ENCODE measurements at places on chromosomes 1 and 21.

DNA sequence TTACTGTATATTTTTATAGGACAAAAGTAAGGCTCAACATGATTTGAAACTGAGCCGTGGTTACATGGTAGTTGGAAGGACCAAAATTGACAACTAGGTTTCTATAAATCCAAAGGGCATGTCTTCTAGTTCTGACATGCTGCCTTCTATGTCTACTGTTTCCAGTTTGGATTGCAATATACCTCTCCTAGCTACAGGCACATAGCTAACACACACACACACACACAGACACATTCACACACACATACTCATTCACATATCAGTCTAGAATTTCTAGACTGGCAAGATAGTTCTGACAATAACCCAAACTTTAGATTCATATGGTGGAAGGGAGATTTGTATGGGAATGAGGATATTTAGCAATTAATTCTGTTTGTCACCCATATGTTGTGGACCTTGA is 544.8 kb upstream of the CAMK1G start:
- DNase-seq = no peak

DNA sequence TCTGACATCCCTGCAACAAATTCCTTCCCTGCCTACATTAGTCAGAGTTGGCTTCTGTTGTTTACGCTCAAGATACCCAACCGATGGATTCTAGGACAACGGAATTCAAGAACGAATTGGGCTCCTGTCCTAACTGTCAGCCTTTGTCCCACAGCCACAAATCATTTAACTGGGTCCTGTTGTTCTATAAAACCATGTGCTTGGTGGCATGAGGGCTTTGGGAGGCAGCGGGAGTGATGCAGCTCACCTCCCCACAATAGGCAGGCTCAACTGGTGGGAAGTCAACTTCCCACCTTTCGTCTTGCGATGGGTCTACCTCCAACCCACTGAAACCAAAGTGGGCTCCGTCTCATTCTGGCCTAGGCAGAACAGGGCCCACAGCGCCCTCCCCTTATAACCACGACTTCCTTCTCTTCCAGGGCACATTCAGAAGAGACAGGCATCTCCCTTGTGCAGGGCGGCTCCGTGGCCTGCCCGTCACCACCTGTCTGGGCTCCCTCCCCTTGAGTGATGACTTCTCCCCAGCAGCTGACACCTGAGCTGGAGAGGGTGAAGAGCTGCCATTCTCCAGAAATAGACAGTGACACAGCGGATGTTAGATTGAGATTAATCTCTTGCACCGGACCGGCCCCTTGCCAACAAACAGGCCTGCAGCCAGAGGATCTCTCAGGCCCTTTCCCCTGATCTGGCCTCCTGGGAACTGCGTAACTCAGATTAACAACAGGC is 26.5 kb downstream of the LRRC38 start:
- no peak for DNase-seq

GRCh38 chr1:170274131-170274501 is 128.4 kb downstream of the NTMT2 start:
- DNase-seq = no peak

GRCh38 chr1:167720965-167721616 is 691 bp upstream of the MPZL1 start:
- no peak for DNase-seq

GRCh38 chr1:88698764-88699163 is 14.7 kb downstream of the PKN2 start:
- no peak for DNase-seq

DNA sequence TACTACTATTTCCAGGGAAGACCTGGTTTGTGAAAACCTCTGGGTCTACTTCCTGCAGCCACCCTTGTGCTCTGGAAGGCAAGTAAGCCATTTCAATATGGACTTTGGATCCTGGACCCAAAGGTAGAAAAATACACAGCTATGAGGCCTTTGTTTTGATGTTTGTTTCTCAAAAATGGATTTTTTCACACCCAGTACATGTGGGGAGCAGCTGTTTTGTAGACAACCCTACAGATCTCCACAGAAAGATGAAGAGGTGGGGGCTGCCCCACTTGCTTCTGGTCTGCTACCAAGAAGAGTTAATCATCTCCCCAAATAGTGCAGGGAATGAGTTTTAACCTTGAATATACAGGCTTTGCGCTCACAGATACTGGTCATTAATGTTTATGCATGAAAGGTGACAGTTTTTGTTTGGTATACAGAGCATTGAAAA is 29.2 kb downstream of the ZNF281 start:
- peak; percentile 6 for DNase-seq

DNA sequence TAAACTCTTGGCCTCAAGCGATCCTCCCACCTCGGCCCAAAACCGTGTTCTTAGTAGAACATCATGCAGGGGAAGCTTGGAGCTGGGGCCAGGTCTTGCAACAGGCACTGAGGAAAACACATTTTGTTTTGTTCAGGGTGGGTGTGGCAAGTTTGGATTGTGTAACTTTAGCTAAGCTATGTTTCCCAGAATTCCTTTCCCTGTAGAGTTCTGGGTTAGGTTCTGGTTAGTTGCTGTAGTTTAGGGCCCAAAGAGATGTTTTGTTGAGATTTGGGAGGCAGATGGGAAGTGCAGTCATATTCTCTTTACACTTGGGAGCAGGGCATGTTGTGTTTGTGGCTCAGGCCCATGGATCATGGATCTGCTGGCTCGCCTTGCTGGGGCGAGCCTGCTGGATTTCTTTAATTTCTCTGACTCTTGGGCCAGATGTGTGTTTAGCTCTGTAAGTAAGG is 24.0 kb downstream of the PLA2G5 start:
- no peak for DNase-seq

GRCh38 chr1:206899717-206900116 is 2.5 kb downstream of the IL24 start:
- DNase-seq = no peak

DNA sequence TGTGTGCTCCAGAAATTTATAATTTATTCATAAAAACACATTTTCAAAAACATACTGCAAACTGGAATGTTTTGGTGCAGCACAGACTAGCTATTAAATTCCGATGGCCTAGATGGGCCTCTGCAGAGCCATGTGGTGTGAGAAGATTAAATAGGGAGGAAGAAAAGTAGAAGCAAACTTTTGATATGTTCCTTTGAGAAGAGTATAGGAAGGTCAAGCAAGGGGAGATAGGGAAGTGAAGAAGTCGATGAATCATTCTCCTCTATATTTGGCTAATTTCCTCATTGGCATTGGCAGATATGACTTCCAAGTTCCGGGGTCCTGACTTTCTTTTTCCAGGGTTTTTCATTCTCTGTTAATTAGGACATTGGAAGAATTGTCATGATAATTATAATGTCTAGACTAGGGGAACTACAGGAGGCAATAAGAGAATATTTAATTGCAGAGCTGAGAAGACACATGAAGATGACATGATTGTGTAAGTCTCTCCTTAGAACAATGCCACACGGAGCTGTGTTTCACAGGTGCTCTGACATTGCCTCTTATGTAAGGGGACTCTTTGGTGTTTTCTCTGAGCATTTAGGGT is 19.3 kb upstream of the ZNF326 start:
- no peak for DNase-seq

DNA sequence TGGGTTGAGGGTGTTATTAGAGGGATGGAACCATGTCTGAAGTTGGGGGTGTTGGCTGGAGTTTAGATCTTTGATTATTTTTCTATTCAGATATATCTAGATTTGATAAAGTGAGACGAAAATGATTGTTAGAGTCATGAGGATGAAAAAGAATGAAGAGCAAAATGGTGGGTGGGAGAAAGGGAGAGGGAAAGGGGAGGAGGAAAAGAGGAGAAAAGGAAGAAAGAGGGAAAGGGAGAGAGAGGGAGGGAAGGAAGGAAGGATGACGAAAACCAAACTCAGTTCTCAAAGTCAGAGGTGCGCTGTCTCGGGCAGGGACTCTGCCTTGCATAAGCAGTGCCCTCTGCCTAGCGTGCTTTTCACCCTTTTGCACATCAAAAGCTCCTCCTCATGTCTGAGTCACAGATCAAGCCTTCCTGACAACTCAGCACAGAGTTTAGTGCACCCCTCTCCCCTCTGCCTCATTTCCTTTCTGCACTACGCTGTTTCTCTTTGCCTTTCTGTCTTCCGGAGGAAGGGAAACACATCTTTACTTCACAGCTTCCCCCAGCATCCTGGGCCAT is 225.8 kb upstream of the PROX1 start:
- peak; percentile 50 for DNase-seq

GRCh38 chr1:195511501-195511900 is 1096.7 kb downstream of the KCNT2 start:
- no peak for DNase-seq

GRCh38 chr1:54795841-54796468 is 5.2 kb downstream of the TTC22 start:
- DNase-seq = no peak

DNA sequence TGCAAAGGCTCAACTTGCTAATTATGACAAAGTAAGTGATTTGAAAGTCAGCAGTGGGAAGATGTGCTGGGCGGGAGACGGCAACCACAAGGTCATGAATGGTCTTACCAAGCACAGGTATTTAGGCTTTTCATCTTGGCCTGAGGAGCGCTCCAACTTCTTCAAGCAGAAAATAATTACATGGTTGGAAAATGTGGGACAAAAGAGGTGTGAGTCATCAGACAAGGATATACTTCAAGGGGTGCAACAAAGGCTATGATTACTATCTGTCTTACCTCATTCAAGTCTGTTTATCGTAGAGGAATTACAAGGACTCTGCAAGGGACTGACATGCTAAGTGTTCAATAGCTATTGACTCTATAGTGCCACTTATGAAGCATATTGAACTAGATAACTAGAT is 2005.7 kb downstream of the MRPL39 start:
- no peak for DNase-seq

- no peak for DNase-seq
Measured at GRCh38 chr1:199322278-199322677, 683.4 kb downstream of the PTPRC start.
